ENCODE measurements at places on chromosomes 1 and 21.

DNA sequence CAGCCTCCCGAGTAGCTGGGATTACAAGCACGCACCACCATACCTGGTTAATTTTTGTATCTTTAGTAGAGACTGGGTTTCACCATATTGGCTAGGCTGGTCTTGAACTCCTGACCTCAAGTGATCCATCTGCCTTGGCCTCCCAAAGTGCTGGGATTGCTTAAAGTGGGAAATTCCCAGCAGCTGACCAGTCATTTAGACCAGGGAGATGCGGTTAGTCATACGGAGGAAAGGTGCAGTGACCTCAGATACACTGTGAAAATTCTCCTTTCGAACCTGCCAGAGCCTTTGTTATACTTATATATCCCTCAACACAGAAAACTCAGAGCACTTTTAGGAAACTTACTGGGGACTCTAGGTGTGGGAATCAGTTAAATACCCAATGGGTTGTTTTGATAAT lies 39.6 kb downstream of the MAP10 start:
- DNase-seq: no peak

- no peak for DNase-seq
Observed at GRCh38 chr1:225631021-225631663, 21.8 kb downstream of the ENAH start.

DNA sequence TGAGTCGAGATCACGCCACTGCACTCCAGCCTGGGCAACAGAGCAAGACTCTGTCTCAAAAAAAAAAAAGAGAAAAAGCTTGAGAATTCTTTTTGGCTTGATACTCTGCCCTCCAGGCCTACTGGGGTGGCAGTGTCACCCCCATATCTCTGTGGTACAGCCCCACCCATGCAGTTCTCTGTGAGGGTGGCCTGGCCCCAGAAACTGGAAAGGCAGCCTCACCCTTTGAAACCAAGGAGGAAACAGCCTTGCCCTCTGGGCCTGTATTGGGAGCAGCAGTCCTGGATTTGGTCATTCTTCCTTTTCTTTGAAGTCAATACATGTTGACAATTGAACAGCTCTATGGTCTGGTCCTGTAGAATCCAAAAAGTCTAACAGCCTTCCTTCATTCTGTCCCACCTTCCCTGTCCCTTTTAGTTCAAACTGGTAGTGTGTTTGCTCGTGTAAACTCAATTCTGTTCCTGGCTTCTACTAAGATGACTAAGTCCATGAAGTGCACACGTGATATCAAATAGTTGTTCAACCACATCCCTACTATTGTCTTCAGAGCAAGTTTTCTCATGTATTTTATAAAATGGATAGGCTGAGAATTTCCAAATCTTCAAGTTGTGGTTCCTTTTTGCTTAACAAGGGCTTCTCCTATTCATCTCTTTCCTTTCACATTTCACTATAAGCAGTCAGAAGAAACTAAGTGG lies 13.2 kb downstream of the ST7L start:
- DNase-seq: no peak

GRCh38 chr1:63454269-63454668 lies 68.8 kb downstream of the ITGB3BP start:
- DNase-seq: no peak

DNA sequence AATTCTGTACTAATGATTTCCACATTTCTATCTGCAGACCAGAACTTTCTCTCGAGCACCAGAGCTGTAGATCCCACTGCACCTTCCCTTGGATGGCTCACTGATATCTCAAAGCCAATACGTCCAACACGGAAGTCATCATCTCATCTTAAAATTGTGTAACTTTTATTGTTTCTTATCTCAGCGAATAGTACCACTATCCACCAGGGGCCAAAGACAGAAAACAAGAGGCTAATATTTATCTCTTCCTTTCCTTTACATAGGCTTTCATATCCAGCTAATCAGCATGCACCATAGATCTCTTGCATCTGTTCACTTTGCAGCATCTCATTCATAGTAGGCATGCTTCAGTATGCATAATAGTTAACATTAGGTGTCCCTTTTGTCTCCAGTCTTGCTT lies 303.6 kb downstream of the PTPRC start:
- no peak for DNase-seq

Measured in NCI-H2171 (cell line).